ENCODE measurements at places on chromosomes 7 and 10.

DNA sequence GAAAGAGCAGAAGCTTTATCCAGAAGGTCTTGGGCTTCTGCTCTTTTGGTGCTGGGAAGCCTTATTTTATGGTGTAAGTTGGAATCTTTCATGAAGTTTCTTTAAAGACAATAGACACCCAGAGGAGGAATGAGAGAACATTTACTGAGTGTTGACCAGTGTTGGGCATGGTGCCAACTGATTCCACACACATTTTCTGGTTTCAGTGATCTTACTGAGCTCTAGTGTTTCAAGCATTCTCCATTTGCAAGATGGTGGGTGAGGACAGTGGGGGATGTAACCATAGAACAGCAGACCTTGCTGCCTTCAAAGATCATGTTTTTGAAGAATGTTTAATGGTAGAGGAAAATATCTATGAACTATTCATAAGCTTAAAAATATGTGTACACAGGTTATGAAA, 114.6 kb downstream of the LRMDA start:
- DNase-seq: no peak

DNA sequence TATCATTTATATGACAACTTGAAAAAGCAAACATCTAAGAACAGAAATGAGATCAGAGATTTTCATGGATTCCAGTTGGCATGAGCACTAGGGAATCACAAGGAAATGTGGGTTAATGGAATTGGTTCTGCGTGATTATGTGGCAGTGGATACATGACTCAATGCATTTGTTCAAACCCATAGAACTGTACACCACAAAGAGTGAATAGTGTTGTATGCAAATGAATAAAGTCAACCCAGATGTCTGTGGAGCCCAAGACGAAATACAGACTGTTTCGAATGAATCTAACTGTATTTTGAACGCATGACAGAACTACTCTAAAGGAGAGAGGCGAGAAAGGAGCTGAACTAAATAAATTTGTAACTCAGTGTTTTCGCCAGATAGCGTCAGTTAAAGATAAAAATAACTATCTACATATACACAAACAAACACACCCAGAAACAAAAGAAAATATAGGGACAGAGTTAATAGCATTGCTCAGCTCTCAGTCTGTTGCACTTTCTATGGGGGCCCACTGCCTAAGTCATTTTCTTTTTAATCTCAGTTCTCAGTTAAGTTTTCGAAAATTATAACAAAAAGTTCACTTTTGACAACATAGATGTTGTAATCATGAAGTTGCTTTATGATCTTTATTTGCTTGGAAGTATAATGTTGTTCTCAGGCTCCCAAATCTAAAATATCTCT, 636.7 kb upstream of the SEMA3D start:
- DNase-seq: no peak

DNA sequence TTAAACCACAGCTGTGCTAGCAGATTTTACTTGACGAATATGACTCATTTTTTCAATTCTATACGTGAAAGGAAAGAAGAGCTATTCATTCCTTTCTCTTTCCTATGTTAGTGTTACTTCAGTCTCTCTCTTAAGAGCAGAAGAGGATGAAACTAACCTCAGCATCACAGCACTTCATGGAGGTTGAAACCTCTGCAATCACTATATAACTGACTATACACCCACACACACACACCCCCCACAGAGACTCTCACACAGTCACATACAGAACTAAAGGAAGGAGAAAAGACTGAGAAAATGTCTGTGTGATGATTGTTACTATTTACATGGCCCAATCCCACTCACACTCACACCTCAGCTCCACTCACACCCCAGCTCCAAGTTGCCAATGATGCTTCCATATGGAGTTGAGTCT, 104.2 kb downstream of the KIF20B start:
- no peak for DNase-seq

DNA sequence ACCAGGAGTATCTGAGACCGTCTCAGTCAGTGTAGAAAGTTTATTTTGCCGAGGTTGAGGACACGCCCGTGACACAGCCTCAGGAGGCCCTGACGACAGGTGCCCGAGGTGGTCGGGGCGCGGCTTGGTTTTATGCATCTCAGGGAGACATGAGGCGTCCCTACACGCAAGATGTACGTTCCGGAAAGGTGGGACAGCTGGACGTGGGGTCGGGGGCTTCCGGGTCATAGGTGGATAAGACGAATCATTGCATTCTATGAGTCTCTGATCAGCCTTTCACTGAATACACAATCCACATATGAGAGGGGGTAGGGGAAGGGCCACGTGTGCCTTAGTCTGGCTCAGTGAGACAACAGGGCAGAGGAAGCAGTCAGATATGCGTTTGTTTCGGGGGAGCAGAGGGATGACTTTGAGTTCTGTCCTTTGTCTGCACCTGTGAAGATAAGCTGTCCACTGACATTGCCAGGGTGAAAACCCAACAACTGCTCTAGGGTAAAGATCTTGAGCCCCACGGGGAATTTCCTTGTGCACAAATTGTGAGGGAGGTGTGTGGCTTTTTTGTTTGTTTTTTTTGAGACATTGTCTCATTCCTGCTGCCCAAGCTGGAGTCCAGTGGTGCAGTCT, 66.2 kb downstream of the DNAJB6 start:
- no peak for DNase-seq

GRCh38 chr7:15291699-15292098, 270.1 kb downstream of the AGMO start:
- DNase-seq: no peak

DNA sequence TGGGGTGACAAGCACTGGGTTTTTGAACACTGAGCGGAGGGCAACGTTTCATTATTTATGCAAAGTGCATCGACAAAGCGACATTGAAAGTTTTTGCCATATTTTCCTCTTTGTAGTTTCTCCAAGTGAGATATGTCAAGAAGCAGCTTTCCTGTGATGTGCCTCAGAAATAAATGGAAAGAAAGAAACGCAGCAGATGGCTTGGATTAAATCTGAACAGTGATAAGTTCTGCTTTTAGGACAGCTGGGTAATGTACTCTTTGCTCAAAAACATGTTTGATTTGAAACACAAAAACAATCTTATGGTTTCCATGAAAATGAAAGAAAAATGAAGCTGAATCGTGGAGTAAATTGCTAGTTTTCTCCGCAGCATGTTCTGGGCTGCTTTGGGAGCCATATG, 166.3 kb downstream of the PTPRN2 start:
- no peak for DNase-seq

DNA sequence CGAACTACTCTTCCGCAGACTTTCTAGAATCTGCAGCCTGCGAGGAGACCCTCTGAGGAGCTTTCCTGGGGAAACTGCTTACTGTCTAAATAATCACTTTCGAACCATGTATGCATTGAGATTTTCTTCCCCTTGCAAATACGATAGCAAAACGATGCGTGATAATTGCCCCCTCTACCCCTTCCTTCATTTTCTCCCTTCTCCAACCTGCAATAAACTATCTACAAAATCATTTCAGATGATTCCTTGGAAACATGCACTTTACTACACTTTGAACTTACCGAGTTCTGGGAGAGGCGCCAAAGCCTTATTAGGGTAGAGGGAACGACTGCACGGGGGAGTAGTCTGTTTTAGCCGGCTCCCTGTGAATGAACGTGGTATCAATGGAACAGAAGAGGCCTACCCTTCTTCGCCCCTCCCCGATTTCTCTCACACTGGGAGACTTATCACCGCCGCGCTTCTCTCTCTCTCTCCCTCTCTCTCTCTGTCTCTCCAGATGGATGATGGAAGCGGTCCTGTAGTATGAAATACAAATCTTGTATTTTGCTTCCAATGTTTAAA, at the start of gene FGFBP3:
Gene FGFBP3 (minus strand): TSS at position 370 of the 561 bp plus-strand sequence. CDS start 517 bp downstream, outside the sequence.
- DNase-seq: no peak

- no peak for DNase-seq
Measured at GRCh38 chr10:125828311-125828710, 5.0 kb downstream of the BCCIP start.

- no peak for DNase-seq
Measured at GRCh38 chr10:47438857-47439474, 44.9 kb downstream of the ANXA8 start.

DNA sequence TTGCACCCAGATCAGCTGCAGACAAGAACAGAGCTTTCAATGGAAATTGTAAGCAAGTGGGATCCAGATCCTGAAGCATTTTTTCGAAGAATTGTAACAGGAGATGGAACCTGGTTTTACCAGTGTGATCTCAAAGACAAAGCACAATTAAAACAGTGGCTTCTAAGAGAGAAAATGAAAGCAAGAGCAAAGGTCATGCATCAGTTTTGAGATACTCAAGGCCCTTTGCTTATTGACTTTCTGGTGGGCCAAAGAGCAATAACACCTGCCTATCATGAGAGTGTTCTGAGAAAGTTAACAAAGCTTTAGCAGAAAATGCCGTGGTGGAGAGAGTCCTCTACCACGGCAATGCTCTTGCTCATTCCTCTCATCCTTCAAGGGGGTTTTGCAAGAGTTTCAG, 194.8 kb downstream of the TMEM178B start:
- DNase-seq: no peak

DNA sequence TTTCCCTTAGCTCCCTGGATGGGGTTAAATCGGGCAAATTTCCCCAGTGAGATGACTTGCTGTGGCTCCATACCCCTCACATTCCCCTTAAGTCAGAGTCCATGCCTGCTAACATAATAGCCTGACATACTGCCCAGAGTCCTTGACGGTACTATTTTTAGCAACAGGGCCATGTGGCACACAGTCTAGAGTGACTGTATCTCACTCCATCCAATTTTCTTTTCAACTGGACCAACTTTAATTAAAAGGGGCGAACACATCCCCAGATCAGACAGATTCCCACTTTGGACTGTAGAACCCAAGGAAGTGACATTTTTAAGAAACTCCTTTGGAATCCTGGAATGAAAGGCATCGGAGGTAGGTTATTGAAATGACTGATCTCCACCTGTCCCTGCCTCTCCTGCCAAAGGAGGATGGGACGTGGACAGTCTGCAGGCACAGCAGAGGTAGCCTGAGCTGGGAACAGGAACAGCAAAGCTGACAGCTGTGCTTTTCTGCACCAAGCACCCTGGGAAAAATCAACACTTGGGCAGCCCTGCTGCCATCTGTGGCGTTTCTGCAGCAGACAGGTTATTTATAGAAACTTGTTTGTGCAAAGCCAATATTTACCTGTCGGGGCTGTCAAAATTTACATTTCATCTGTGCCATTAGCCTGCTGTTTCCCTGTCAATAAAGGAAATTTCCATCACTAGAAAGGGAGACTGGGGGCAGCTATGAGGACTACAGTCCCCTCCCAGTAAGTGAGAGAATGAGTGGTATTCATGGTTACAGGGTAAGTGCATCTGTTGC, 221.5 kb upstream of the AOAH start:
- no peak for DNase-seq

- no peak for DNase-seq
Measured at GRCh38 chr7:114392686-114393085, 21.9 kb upstream of the FOXP2 start.

DNA sequence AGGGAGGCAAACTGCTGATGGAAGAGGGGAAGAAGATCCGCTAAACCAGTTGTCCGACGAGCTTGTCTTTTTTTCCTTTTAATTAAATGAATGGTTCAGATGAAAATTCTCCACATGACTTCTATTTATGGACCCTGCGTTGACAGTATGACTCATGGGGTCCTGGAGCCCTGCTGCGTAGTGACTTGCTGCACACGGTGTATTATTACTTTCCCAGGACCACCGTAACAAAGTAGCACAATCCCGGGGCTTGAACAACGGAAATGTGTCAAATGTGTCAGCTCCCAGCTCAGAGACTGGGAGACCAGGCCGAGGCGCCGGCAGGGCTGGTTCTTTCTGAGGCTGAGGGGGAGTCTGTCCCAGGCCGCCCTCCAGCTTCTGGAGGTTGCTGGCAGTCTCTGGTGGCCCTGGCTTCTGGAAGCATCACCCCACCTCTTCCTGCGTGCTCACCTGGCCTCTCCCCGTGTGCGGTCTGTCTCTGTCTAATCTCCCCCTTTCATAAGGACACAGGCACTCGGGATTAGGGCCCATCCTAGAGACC, 33.8 kb upstream of the MNX1 start:
- no peak for DNase-seq

DNA sequence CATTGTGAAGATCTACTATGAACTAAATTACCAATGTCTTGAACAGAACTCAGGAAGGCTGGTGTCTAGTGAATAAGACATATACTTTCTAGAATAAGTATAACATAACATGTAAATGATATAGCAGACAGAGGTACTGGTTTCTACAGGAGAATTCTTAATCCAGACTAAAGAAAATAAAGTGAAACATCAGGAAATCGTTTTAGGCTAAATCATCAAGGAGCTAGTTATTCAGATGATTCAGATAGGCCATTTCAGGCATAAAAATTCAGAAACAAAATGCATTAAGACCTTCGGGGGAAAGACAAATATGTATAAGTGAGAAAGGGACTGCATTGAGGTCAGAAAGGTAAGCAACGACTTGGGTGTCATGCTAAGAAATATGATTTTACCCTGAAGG, 170.6 kb downstream of the LRRN3 start:
- no peak for DNase-seq

DNA sequence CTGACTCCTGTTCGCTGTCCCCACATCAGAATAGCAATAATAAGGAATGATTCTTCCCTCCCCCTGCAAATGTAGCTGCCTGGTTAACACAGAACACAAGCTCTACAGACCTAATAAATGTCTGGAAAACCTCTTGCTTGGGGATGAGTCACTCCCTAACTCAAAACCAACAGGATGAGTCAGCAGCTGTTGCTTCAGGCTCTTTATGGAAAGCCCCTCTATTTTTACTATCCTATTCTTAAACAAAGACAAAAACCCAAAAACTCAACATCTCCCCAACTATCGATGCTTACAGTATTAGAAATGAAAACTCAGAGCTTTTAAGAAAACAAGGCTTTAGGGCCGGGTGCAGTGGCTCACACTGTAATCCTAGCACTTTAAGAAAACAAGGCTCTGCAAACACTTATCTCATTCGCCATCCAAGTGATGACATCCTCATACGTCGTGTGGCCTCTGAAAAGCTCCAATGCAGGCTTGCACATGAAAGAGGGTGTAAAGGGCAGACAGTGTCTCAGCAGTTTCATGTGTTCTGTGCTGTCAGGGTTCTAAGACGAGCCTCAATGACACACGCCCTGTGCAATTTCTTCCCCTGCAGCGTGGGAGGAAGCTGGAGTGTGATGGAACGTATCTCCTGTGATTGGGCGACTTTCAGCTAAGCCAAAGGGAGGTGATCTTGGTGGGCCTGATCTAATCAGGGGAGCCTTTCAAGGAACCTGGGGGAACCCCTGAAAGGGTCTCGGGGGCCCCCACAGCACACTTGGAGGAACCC, 70.1 kb downstream of the AMZ1 start:
- DNase-seq: no peak

DNA sequence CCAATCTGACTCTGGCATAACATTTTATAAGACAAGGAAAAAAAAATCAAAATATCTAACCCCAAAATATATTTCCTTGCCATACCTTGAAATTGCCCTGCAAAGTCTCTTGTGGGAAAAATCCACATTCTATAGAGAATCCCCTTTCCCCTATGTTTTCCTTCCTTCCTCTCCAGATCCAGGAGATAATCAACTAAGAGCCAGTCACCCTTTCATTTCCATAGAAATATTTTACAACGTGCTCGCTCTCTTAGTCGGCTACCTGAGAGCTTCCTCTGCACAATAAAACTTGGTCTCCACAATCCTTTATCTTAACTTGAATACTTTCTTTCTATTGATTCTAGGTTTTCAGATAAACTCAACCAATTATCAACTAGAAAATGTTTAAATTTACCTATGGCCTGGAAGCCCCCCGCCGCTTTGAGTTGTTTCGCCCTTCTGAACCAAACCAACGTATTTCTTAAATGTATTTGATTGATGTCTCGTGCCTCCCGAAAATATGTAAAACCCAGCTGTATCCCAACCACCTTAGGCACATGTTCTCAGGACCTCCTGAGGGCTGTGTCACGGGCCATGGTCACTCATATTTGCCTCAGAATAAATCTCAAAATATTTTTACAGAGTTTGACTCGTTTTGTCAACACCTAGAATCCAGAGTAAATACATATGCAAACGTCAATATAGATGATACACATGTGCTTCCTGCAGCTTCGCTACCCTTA, 869 bp downstream of the PSAP start:
- no peak for DNase-seq

Measured in D721Med (cell line).